T-helper 2 cell (primary cell): ENCODE measurements at places on chromosomes 5 and 9.

DNA sequence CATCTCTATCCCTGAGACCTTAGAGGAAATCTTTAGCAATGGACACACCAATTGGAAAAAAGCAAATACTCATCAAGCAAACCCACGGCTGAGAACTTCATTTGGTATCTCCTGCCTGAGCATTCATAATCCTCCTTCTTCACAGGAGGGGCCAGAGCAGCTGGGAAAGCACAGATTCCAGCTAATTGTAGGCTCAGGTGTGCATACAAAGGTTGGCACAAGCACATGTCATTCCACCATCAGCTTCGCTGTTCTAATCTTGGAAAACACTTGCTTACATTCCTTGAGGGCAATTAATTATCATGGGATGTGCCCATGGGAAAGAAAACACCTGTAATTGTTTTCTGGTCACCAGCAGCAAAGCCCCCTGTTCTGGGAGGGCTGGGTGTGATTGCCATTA, 376.6 kb downstream of the SPOCK1 start:
- DNase-seq = no peak

GRCh38 chr9:71830153-71830552, 61.8 kb upstream of the CEMIP2 start:
- DNase-seq = no peak

GRCh38 chr5:7585807-7586206, 189.9 kb downstream of the ADCY2 start:
- DNase-seq = no peak

DNA sequence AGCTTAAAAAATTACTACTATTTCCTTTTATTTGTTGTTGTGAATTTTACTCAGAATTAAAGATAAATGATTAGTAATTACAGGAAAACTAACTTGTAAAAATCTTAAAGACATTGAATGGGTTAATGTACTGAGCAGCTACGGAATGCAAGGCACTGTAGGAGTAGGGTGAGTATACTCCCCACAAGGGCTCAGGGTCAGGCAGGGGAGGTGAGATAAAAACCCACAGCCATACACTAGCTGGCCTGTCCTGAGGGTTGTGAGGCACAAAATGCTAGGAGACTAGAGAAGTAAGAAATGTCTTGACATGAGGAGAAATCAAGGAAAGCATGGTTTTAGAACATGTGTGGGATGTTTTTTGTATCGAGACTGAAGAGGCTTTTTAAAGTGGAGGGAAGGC, 13.4 kb downstream of the ZBED3 start:
- DNase-seq = no peak

GRCh38 chr5:148986636-148987035, 76.2 kb downstream of the SH3TC2 start:
- no peak for DNase-seq
